ENCODE measurements at places on chromosomes 16 and 17.

- DNase-seq = no peak
Observed at GRCh38 chr17:70355185-70355584, 185.9 kb downstream of the KCNJ2 start.

GRCh38 chr17:70099294-70099693 lies 24.3 kb downstream of the KCNJ16 start:
- DNase-seq = no peak

DNA sequence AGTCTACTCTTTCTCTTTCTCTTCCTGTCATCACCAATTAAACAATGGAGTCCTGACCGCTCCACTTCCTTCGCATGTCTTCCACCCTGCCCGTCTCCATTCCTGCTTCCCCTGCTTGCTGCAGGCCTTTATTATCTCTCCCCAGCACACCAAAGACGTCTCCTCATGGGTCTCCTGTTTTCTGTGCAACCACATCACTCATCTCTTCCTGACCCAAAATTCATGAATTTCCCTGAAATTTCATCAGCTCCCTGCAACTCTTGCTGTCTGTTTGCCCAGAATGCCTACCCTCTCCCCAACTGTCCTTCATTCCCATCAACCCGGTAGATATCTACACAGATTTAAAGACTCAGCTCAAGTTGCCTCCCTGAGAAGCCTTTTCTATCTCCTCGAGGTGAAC lies 76.7 kb upstream of the ALOX12 start:
- no peak for DNase-seq

- DNase-seq = no peak
Observed at GRCh38 chr17:8707332-8708024, 37.2 kb downstream of the CCDC42 start.

- peak; percentile 78 for DNase-seq
Observed at GRCh38 chr16:30775392-30776188, 11.4 kb downstream of the ZNF629 start.

GRCh38 chr16:77721752-77722308 lies 484 bp upstream of the NUDT7 start:
- no peak for DNase-seq

All from renal cortical epithelial cell (primary cell).